Panc1 (cell line): ENCODE measurements at places on chromosomes 3 and 15. TPM values are rescaled to one million over a fixed set of nuclear protein-coding genes. Genes with fewer than 3 reads are reported as not detected.

MEGF11 gene
- 0.95 TPM for total RNA-seq

AADACL2 gene
- not detected for total RNA-seq

BLM gene
- 23.9 TPM for total RNA-seq

SPINT1 gene
- total RNA-seq, result 32.7 TPM

MKRN3 gene
- total RNA-seq, result 7.9 TPM

ROPN1 gene
- not detected for total RNA-seq

CD96 gene
- total RNA-seq, result not detected

- no peak for DNase-seq
These were observed 37.8 kb upstream of the MED12L start for GRCh38 chr3:151047636-151048035.

- no peak for DNase-seq
These were observed 64.9 kb upstream of the SELENOK start for GRCh38 chr3:53956586-53956985.

DNA sequence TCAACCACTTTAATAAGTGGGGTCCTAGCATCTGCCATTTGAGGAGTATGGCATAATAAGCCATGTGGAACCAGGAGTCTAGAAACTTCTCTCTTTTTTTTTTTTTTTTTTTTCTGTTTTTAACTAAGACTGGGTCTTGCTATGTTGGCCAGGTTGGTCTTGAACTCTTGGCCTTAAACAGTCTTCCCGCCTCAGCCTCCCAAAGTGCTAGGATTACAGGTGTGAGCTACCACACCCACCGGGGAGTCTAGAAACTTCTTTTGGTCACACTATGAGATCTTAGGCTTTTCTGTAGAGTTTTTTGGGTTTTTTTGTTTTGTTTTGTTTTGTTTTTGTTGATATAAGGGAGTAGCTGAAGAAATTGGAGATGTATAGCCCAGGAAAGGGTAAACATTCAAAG, 52.9 kb downstream of the ZBTB38 start:
- no peak for DNase-seq

DNA sequence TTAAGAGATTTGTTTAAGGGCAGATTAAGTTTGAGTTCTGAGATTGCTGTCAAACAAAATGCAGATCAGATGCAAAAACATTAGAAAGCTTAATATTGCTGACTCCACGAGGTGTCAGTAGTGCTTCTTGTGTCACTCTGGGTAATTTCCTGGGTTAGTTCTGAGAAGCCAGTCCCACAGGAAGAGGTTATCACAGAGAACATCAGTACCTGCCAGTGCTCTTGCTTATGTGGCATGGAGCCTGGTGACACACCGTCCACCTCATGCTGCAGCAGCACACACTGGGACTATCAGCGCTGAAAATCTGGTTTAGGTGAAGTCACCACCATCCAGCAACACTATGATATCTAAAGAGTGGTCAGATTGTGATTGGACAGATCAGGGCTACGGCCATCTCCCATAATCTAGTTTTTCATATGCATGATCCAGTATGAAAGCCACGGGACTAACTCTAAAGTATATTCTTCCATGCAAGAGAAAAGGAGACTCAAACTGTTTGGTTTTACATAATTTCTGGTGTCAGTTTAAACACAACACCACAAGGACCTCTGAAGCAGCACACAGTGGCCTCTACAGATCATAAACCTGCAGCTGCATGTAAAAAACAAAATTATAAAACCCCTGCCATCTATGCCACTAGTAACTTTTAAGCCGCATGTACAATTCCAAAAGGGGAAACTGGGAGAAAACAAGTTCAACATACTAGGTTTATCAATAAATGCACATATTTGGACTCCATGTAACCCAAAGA, 36.1 kb upstream of the MYO5C start:
- DNase-seq, result peak; percentile 81

DNA sequence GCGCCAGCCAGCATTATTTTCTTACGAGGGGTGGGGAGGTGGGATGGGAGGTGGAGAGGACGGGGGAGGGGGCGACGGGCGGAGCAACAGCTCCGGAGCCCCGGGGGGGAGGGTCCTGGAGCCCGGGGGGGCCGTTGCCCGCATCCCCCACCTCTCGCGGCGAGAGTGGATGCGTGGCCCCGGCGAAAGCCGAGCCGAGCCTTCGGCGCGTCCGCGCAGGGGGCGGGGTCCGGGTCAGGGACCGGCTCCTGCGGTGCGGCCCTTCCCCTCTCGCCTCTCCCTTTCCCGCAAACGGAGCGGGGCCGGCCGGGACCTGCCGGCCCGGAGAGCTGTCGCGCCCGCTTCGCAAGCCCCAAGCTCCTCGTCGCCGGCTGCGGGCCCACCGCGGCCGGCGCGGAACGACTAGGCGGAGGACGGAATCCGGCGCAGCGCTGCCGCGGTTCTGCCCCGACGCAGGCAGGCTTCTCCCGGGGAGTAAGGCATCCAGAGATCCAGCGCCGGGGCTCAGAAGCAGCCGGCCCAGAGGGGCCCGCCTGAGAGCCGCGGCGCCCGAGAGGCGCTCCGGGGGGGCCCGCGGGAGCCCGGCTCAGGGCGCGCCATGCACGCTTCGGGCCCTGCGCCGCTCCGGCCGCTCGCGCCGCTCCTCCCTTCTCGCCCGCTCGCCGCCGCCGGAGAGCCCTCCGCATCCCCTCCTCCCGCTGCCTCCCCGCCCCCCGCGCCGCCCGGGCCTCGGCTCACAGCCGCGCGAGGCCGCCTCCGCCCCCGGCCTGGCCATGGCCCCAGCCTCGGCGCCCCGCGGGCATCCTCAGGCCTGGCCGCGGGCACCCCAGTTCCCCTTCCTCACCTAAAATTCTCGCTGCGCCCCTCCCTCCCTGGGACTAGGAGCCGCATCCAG, 459 bp upstream of the ADCY5 start:
- DNase-seq, result no peak

- DNase-seq, result no peak
These were observed 27.2 kb downstream of the BCL2A1 start for GRCh38 chr15:79943820-79944219.

- DNase-seq, result no peak
These were observed 45.0 kb downstream of the TMEM44 start for GRCh38 chr3:194588236-194588635.

DNA sequence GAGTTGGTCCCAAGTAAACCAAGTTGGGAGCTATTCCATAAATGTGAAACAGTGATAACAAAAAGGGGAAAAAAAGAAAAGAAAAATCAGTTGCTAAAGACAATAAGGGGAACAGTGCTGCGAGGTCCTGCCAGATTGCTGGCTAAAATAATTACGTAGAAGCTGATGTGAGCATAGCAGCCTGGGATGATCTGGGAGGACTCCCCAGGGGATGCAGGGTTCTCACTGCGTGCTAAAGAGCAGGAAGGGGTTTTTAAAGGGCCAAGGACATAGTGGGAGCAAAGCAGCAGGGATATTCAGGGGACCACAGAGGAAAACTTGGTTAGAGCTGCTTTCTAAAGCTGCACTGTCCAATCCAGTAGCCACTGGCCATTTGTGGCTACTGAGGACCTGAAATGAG, 133.0 kb upstream of the UMPS start:
- DNase-seq, result no peak

- no peak for DNase-seq
These were observed 5.1 kb upstream of the TASOR start for GRCh38 chr3:56688191-56688590.

GRCh38 chr3:113287111-113287802, 75.9 kb downstream of the BOC start:
- peak; percentile 46 for DNase-seq

GRCh38 chr15:48622237-48622636, 23.3 kb downstream of the FBN1 start:
- no peak for DNase-seq
